ENCODE measurements at places on chromosomes 1 and 21. TPM values are rescaled to one million over a fixed set of nuclear protein-coding genes. Genes with fewer than 3 reads are reported as not detected.

- DNase-seq: no peak
Measured at GRCh38 chr1:169156580-169156979, 50.1 kb downstream of the ATP1B1 start.

GRCh38 chr1:182394055-182394775 is 2.6 kb upstream of the GLUL start:
- DNase-seq: no peak

- DNase-seq: no peak
Measured at GRCh38 chr1:178578541-178578940, 65.6 kb downstream of the TEX35 start.

DNA sequence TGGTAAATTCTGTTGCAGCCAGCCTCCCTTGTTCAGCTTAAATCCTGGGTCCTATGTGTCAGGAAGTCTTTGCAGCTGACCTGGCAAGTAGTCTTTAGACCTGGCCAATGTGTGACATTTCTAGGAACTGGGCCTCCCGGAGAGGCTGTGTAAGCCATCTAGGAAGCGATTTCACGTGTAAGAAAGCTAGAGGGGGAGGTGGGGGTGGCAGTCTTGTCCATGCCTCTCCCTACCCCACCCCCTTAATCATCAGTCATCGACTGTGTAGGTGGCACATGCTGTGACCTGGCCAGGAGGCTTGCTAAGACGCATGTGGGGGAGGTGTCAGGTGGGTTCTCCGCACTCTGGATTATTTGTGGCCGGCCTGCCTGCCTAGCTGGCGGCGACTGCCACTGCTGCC is 8.4 kb downstream of the C1orf226 start:
- no peak for DNase-seq

DNA sequence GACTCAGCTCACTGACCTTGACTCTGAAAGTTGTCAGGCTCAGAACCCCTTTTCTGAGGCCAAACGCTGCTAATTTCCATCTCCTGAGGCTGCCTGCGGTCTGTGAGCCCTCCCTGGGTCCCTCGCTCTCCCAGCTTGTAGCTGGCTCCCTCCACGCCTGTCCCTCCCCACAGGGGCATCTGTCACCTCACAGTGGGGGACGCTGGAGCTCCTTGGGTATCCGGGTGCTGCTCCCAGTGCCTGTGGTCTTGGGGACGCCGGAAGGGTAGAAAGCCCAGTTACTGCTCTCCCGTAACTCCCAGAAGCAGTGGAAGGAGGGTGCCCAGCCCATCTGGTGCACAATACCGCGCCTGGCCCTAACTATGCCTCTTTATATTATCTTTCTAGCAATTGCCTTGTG is 13.0 kb upstream of the MMEL1 start:
- DNase-seq: peak; percentile 49

- DNase-seq: no peak
Measured at GRCh38 chr1:11188858-11189451, at the start of gene ANGPTL7. Gene ANGPTL7, plus strand, starts transcription at chr1:11189355. Its CDS starts 225 bp downstream, at chr1:11189580.

GRCh38 chr1:247304031-247304430 is 27.6 kb downstream of the ZNF496 start:
- no peak for DNase-seq

CCDC27 gene
- total RNA-seq: not detected

GSTM1 gene
- 91.5 TPM for total RNA-seq

- peak; percentile 53 for DNase-seq
Measured at GRCh38 chr1:43438953-43439581, 14.7 kb downstream of the HYI start.

APOBEC4 gene
- not detected for total RNA-seq

- DNase-seq: no peak
Measured at GRCh38 chr1:153032677-153033308, 1.8 kb downstream of the SPRR1B start.

GRCh38 chr1:59978511-59978910 is 51.9 kb upstream of the CYP2J2 start:
- DNase-seq: no peak

AMY1B gene
- not detected for total RNA-seq

DNA sequence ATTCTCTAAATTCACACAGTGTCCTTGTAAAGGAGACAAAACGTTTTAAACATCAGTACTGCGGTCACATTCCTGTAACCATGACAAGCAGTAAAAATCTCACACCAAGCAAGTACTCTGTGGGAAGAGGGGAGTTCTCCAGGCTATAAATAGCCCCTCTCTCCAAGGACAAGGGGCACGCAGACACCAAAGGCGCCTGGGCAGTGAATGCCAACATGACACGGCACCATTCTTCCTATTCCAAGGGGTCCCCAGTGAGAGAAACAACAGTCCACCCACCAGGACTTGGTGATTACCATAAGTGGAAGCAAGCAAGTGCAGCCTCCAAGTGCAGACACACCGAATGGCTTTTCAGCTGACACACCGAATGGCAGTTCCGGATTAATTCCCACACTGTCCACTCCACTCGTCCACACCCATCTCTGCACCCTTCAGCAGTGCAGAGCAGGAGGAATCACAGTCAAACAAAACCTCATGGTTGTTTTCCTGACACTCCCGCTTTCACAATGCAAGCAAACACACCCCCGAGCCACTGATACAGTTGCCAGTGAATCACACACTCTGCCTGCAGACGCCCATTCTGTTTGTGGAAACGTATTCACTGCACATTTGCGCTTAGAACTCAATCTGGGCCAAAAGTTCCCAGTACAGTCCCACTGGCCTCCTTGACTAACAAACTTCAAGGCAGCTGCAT is 1.8 kb downstream of the PTTG1IP start:
- DNase-seq: no peak

Measured in sciatic nerve (tissue), 2 donors.